ENCODE measurements at places on chromosomes 7 and 10. TPM values are rescaled to one million over a fixed set of nuclear protein-coding genes. Genes with fewer than 3 reads are reported as not detected.

GRCh38 chr10:75001715-75002350 lies 109.6 kb upstream of the SAMD8 start:
- DNase-seq: no peak

- no peak for DNase-seq
These were observed 59.2 kb downstream of the C10orf90 start for GRCh38 chr10:126611303-126611702.

The TYW1B gene
- 3.5 TPM for total RNA-seq

- no peak for DNase-seq
These were observed 574.5 kb downstream of the SUGCT start for GRCh38 chr7:40709062-40709964.

- no peak for DNase-seq
These were observed 368.8 kb downstream of the PRPF18 start for GRCh38 chr10:13955409-13956068.

DNA sequence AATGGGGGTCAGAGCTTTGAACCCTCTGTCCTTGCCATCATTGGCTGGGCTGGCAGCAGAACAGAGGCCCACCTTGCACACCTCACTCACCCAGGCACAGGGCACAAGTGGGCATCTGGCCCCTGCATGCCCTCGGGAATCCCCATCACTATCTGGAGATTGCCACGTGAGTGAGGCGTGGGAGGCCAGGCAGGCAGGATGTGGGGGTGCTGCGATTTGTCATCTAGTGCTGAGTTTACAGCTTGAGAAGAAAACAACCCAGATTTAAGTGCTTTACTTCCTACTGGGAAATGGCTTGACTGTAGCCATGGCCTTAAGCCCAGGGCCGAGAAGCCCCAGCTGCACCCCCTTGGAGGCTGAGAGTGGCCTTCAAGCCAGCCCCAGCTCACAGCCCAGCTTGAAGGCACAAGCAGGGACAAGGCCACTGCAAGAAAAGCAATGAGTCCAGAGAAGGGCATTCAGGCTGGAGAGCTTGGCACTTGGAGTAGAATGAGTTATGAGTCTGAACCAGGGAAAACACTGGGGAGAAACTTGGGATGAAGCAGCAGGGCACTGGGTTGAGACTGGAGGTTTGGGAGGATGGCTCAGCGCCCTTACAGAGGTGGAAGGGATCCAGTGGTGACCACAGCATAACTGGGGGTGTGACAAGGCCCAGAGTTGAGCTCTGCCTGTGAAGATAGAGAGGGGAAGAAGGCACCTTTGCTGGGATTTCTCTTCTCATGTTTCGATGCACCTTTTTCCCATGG lies 123.0 kb downstream of the CXCL12 start:
- no peak for DNase-seq

DNA sequence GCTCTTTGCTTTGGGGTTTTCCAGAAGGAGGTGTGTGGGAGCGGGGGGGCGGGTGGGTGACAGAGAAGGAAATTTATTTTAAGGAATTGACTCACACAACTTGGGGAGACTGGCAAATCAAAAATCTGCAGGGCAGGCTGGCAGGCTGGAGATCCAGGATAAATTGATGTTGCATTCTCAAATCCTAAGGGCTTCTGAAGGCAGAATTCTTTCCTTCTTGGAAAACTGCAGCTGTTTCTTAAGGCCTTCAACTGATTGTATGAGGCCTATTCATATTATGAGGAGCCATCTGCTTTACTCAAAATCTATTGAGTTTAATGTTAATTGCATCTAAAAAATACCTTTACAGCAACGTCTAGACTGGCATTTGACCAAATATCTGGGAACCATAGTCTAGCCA lies 1528.8 kb upstream of the LRRTM3 start:
- DNase-seq: no peak

- no peak for DNase-seq
These were observed 9.9 kb upstream of the SMKR1 start for GRCh38 chr7:129492391-129492790.

DNA sequence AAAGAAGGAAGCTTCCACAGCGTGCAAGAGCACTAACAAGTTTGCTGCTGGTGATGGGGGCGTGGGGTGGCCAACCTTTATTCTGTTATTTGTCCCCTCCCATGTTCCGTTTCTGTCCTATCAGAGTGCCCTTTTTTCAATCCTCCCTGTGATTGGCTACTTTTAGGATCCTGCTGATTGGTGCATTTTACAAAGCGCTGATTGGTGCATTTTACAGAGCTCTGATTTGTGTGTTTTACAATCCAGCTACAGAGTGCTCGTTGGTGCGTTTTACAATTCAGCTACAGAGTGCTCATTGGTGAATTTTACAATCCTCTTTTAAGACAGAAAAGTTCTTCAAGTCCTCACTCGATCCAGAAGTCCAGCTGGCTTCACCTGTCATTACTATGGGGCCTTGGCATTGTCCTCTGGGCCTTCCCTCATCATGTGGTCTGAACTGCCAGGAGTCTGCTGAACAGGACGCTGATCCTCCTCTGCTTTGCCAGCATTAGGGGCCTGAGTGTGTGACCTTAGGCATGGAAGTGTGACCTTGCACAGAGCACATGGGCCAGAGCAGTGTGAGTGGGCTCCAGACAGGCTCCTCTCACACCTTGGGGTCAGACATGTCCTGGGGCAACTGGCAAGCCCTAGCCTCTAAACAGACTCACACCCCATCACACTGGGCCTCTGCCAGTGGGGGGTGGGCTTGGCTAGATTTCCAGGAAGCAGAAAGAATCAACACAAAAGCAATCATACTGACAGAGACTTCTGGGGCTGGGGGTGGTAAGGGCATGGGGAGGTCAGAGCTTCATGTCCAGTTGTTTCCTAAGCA lies 167.4 kb downstream of the PTPN20 start:
- no peak for DNase-seq

DNA sequence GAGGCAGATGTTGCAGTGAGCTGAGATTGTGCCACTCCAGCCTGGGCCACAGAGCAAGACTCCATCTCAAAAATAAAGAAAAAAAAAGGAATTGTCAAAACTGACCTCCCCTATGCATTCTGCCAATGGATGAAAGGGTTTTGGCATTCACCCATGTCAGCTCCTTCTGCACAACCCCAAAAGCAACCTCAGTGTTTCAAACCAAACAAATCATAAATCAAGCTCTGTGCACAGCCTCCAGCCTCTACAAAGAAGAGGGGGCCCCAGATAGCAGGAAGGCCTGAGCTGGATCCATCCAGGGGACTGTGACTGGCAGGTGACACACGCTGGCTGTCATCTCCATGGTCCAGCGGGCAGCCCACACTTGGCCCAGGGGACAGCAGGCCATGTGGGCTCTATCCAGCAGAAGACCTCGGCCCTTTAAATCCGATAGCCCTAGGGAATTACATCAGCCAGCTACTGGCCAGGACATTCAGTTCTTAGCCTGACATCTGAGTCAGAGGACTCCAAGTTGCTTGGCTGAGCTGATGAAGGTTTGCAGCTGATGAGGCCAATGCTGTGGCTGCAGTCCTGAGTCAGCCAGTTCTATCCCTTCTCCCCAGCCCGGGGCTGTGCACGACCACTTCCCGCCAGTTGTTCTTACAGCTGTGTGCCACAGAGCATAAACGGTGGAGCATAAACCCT lies 52.0 kb upstream of the FIGNL1 start:
- peak; percentile 38 for DNase-seq

The STRA8 gene
- not detected for total RNA-seq

DNA sequence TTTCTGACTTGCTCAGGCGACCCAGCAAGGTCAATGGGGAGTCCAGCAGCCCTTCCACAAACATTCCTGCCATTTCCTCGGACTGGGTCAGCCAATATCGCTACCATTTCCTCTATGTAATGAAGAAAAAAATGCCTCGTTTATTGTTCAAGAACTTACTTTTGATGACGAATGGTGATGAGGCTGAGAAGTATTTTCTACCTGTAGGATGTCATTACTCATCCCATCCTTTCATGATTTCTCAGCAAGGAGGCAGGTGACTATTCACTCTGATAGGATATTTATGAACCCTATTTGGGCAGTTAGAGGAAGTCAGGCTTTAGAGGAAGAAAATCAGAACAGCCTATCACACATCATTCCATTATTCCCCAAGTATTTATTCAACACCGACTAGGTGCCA lies 178.6 kb downstream of the FANK1 start:
- DNase-seq: no peak

DNA sequence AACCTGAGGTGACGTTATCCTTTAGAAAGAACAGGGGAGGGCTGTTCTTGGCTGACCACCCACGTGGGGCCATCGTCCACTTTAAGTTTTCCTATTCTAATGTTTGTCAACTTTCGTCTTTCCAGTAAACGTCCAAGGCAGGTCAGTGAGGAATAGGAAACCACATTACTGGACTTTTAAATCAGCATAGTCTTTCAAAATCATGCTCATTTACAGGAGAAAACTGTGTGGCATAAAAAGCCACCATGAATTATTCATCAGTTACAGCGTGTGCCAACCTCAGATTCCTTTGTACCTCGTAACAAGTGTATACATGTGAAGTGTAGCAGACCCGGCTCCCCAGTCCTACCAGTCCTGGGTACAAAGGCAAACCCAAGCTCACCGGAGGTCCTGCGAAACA lies 25.1 kb upstream of the ABLIM1 start:
- no peak for DNase-seq
